ENCODE measurements at places on chromosomes 6 and 20. TPM values are rescaled to one million over a fixed set of nuclear protein-coding genes. Genes with fewer than 3 reads are reported as not detected.

The LSM2 gene
- 39.7 TPM for total RNA-seq

The FARS2 gene
- 13.3 TPM for total RNA-seq

GRCh38 chr20:3043322-3043721 is at the start of gene GNRH2:
Gene GNRH2, plus strand, starts transcription at chr20:3043622. Its CDS starts 793 bp downstream, at chr20:3044415.
- no peak for DNase-seq

GRCh38 chr6:285030-285771 is 7.1 kb upstream of the DUSP22 start:
- no peak for DNase-seq

DNA sequence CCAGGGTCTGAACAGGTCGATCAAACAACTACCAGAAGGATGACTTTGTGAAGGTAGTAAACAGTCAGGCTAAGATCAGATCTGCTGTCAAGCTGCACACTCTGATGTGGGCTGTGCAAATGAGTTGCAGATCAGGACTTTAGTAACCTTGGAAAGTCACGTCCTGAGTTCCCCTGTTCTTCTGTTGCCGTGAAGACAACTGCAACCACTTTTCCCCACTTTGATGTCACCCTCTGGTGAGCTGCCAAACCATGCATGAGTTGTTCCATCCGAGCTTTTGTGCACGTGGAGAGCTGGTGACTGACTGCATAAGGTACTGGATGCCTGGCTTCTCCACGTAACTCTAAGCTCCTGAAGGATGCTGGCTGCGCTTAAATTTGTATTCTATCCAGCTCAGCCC is 111.0 kb downstream of the CD83 start:
- no peak for DNase-seq

DNA sequence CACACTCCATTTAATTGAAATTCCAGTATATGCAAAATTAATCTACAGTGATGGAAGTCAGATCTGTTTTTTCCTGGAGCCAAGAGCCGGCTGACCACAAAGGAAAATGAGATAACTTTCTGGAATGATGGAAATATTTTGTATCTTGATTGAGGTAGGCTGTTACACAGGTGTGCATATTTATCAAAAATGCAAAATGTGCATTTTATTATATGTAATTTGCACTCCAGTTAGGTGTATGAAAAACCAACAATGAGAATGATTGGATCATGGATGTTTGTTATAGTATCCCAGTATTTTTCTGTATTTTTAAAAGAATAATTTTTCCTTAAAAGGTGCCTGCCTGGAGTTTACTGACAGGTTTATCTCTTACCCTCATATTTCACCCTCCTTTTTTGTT is 242.0 kb upstream of the JAG1 start:
- no peak for DNase-seq

The LPA gene
- total RNA-seq: not detected

DNA sequence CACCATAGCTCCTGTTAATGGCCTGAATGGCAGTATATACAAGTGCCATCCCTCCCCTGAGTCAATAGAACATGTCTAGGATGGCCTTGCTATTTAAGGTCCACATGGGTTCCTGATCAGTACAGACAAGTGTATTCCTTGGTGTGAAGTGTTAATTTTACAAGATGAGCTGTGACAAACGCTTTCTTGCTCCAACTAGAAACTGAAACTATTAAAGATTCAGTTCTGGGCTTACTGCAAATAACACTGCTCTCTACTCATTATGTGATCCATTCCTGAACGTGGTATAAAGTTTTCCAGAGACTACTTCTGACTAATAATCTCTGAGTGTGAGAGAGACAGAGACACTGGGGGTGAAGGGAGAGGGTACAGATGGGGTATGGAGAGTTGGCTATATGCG is 198.0 kb upstream of the FBXL4 start:
- no peak for DNase-seq

The SLC35A1 gene
- 19.4 TPM for total RNA-seq

The APCDD1L gene
- 1.5 TPM for total RNA-seq

The LHFPL5 gene
- not detected for total RNA-seq

GRCh38 chr6:82185948-82186535 is 61.5 kb downstream of the IBTK start:
- DNase-seq: no peak

The VGLL2 gene
- not detected for total RNA-seq

DNA sequence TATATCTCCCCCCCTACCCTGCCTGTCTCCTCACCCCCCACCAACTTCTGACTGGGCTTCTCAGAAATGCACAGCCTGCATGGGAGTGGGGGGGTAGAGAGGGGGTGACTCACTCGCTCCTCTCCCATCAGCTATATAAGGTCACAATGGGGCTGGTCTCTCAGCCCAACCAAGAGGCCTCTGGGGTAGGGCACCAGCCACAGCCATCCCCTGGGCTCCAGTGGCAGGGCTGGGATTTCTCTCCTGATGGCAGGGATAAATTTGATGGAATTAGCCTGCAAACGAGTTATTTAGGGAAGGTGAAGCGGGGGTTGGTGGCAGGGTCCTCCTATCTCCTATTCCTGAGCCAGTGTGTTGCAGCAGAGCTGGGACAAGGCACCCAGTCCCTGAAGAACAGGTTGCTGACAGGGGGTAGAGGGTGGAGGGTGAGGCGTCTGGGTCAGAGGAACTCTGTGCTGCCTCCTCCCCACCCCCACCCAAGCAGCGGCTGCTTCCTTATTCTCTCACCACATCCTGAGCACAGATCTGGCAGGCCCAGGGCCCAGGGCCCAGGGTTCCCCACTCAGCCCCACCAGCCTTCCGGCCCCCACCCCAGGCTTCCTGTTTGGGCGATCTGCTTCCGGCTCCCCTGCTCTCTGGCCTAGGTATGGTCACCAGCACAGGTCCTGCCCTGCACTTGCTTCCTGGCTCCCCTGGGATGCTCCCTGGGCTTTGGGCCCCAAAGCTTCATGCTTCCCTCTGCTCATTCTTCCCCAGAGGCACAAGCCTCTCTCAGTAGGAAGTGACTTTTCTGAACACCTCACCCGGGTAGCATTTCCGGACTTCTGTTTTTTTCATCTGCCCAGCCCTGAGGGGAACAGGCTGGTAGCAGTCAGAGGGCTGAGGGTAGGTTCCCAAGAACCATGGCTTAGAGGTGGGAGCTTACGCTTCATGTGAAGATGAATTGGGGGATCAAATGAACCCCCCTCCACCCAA is 4.0 kb downstream of the PPP1R18 start:
- DNase-seq: peak; percentile 96

The C6orf15 gene
- not detected for total RNA-seq

GRCh38 chr6:135176464-135176863 is 4.6 kb upstream of the MYB start:
- DNase-seq: no peak

DNA sequence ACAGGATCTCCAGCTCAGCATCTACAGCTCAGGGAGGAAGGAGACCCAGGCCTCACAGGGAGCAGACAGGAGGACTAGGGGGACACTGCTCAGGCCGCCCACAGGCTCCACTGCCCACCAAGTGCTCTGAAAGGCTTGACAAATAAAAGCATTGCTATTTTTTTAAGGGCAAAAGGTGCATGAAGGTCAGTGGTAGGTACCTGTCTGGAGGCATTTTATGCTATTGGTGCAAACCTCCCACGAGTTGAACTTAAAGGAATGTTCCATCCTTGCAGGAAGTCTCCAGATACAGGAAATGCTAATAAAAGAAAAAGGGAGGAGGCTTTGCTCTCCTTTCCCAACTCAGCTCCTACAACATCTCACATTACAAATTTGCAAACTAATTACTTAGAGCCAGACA is 228.1 kb downstream of the FOXC1 start:
- DNase-seq: no peak

DNA sequence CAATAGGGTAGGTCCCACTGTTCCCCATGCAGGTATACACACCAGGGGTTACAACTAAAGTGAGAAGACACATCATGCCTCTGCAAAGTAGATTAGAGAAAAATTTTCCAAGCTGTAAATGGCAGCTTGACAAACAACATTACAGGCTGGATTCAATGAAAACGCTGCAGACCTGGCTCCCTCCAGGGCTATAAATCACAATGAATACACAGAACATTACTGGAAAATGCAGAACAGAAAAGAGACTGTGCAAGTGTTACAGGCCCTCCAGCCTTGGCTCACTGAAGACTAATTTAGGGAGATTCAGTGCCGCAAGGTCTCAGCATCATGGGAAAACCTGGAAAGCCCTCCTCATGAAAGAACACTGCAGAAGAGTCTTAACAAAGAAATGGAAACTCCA is 207.8 kb downstream of the KHDC1L start:
- no peak for DNase-seq

- DNase-seq: no peak
Measured at GRCh38 chr20:41335591-41335990, 5.0 kb upstream of the LPIN3 start.

The HCRTR2 gene
- total RNA-seq: not detected

The NKX2-4 gene
- total RNA-seq: not detected

DNA sequence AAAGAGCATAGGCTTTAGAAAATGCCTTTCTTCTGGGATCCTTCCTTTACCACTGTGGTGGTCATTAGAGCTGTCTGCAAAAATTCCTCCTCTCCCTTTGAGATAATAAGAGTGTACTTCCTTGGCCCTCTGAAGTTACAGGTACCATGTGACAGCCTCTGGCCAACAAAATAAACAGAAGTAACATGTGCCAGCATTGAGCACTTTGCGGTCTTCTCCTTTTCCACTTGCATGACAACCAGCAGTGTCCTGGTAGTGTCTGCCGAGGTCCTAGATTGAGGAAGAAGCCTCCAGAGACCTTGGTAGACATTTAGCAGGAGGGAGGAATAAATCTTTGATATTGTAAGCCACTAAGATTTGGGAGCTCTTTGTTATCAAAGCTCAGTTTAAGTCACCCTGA is 87.5 kb upstream of the ARID1B start:
- DNase-seq: no peak

DNA sequence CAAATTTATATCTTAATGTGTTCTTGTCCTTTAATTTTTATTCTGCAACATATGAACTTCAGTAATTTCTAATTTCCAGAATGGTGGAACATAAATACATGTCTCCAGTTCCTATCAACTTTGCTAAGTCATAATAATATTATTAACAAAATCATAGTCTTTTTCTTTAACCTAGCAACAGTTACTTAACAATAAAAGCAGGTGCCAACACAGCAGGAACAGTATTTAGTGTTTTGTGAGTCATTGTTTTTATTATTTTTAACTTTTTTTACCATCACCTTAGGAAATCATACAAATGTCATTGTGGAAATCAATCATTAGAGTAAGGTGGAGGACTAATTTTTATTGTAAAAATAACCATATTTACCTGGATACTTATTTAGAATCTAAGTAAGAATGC is 133.5 kb downstream of the PLCB1 start:
- no peak for DNase-seq

- no peak for DNase-seq
Measured at GRCh38 chr6:144834426-144835038, 549.4 kb downstream of the UTRN start.

GRCh38 chr6:170236131-170236836 is 54.6 kb downstream of the DLL1 start:
- no peak for DNase-seq

GRCh38 chr20:36904690-36905089 is 28.8 kb downstream of the TLDC2 start:
- DNase-seq: no peak

The COX7A2 gene
- total RNA-seq: 408 TPM

- no peak for DNase-seq
Measured at GRCh38 chr6:7594579-7595125, 4.7 kb downstream of the SNRNP48 start.

DNA sequence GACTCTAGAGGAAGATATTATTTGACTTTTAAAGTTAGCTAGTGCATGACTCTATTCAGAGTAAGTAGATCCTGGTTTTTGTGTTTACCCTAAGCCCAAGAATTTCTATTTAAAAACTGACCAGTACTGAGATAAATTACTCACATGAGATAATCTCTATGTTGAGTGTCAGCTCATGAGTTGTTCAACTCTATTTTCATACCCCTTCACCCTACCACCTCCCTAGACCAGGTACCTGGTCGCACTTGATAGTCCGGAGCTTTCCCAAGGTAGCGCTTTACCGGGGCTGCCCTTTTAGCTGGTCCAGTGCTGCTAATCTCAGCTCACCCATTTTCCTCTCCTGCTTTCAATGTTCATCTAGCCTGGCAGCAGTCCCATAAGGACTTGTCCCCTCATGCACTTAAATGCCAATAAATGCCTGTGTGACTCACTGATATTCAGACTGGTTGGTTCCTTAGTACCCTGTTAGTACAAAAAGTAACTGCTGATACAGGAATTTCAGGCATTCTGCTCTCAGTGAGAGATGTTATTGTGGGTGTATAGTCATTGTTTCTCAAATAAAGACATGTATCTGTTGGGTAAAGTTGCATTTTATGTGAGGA is 503.9 kb downstream of the ADGRB3 start:
- DNase-seq: no peak

DNA sequence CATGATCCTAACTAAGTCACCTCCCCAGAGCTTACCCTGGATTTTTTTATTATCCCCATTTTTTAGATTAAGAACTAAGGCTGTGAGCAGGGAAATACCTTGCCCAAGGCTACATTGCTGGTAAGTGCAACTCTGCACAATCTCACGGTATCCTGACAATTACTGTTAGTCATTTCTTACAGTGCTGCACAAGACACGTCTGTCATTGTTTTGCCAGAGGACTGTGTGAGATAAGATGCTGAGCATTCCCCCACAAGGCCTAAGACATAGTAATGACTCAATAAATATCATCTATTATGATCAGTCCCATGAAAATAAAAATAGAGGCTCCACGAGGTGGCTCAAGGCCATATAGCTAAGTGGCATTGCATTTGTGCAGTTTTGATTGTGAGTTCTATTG is 21.0 kb downstream of the PFDN4 start:
- DNase-seq: no peak

GRCh38 chr6:15280028-15280427 is 34.2 kb downstream of the JARID2 start:
- no peak for DNase-seq

GRCh38 chr6:146183831-146184230 is 155.0 kb downstream of the GRM1 start:
- DNase-seq: no peak

The KCNK5 gene
- 0.76 TPM for total RNA-seq

- DNase-seq: no peak
Measured at GRCh38 chr20:50537546-50538201, 27.5 kb downstream of the PTPN1 start.

The FOXA2 gene
- total RNA-seq: not detected

The TSBP1 gene
- total RNA-seq: not detected

DNA sequence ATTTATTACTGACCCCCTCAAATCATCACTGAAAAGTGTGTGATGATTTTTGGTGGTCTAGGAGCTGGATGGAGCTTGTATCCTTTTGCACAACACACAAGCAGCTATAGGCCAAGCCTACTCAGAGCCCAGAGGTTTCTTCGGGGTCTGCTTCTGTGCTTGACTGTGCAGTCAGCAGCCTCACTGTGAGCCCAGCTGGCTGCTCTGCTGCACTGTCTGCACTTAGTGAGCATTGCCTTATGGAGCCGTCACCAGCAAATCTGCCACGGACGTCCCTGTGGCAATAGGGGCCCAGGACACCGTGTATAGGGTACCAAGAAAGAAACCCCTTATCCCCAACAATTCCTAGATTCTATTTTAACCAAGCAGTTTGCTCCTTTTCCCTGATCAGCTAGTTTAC is 38.6 kb upstream of the GMPR start:
- DNase-seq: no peak
